ENCODE measurements at places on chromosomes 11 and 22. TPM values are rescaled to one million over a fixed set of nuclear protein-coding genes. Genes with fewer than 3 reads are reported as not detected.

GRCh38 chr11:18749681-18750319 lies 23.8 kb upstream of the IGSF22 start:
- DNase-seq: no peak
- H3K27me3 ChIP-seq: no peaks in the 10 kb centered on the region
- no peak overlapping the region for H3K27ac ChIP-seq
- no peak overlapping the region for H3K4me3 ChIP-seq
- no peaks in the 10 kb centered on the region for H3K36me3 ChIP-seq

STIP1 gene
- 68.8 TPM for total RNA-seq

- DNase-seq: peak; percentile 8
- no peak overlapping the region for H3K4me3 ChIP-seq
- no peak overlapping the region for H3K27ac ChIP-seq
- H3K36me3 ChIP-seq: no peaks in the 10 kb centered on the region
Observed at GRCh38 chr11:15800111-15800800, 556.1 kb downstream of the SOX6 start.

GRCh38 chr22:20673295-20674195 lies 100.4 kb upstream of the SERPIND1 start:
- H3K36me3 ChIP-seq: no peaks in the 10 kb centered on the region
- peaks cover 4% of the 10 kb centered on the region for H3K27me3 ChIP-seq
- DNase-seq: no peak
- no peak overlapping the region for H3K4me3 ChIP-seq

NXPE2 gene
- total RNA-seq: not detected

DNA sequence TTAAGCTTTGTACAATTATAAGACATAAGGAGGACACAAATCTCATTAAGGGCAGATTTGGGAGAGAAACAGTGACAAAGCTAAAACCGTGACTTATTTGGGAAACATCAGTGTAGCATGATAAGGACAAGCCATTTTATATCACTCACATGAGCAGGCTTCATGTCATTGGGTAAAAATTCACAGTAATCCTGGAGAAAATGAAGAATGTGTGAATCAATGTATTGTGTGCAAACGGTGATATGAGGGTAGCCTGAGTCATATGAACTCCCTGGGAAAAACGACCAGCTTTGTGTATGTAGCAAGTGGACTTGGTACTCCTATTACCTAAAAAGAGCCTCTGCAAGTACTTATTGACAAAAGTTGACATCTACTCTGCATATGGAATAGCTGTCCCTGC lies 6.0 kb upstream of the TRIM34 start:
- H3K4me1 ChIP-seq: peaks cover 4% of the 10 kb centered on the region
- H3K36me3 ChIP-seq: no peaks in the 10 kb centered on the region
- H3K27me3 ChIP-seq: no peaks in the 10 kb centered on the region
- no peak overlapping the region for H3K4me3 ChIP-seq
- no peak overlapping the region for H3K27ac ChIP-seq

DNA sequence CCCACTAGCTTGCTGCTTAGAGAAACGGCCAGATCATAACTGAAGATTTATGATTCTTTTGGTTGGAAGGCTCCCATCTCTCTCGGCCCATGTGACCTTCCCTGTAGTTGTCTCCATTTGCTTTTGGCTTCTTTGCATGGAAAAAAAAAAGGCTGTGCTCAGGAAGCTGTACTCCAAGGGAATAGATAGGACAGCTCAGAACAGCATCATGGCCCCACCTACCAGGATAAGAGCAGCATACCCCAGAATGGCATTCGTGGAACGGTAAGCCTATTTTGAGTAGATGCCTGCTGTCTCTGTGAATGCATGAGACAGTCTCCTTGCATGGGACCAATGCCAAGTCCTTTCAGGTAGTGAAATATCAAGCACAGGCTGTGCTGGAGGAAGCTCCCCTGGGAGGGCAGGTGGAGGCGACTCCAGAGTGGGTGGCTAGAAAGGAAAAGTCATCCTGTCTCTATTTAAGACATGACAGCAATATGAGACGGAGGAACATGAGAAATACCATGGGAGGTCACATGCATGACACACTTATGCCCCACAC lies 94.1 kb upstream of the AMOTL1 start:
- H3K4me1 ChIP-seq: no peaks in the 10 kb centered on the region
- no peak overlapping the region for H3K4me3 ChIP-seq
- no peaks in the 10 kb centered on the region for H3K36me3 ChIP-seq
- DNase-seq: no peak
- no peak overlapping the region for H3K27ac ChIP-seq
- H3K27me3 ChIP-seq: no peaks in the 10 kb centered on the region

DNA sequence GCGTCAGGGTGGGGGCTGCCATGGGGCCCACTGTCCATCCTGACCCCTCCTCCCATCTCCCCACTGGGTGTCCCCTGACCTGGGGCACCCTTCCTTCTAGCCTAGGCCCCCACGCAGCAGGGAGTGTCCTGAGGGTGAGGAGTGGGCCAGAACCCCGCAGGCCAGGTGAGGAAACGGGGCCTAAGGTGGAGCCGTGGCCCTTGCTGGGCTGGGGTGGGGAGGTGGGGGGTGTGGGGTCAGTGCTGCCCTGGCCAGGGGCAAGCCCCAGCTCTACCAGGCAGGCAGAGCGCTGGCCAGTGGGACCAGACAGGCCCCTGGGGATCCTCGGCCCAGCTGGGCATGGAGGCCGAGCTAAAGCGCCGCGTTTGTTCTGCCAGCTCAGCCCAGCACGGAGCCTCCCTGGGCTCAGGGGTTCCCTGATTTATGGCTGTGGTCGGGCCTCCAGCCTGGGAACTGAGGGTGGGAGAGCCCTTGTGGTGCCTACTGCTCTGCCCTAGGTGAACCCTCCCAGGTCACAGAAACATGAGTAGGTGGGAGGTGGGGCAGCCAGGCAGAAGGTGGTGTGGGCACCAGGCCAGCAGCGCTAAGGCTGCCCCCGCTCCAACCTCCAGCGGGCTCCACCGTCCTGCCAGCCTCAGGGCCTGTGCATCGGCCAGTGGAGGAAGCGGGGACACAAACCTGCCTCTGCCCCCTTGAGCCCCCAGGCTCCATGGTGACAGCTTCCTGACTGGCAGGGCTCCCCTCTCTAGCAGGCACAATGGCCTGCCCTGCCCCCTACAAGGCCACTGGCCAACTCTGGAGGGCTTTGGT lies 22.4 kb downstream of the TRMU start:
- H3K4me3 ChIP-seq: no peak overlapping the region
- H3K4me1 ChIP-seq: no peaks in the 10 kb centered on the region
- H3K27me3 ChIP-seq: no peaks in the 10 kb centered on the region

TRIM49D2 gene
- total RNA-seq: not detected

- H3K4me1 ChIP-seq: no peaks in the 10 kb centered on the region
- no peak overlapping the region for H3K27ac ChIP-seq
- DNase-seq: no peak
- no peaks in the 10 kb centered on the region for H3K36me3 ChIP-seq
Observed at GRCh38 chr11:19759389-19759788, 46.8 kb downstream of the NAV2 start.

CRYBB1 gene
- total RNA-seq: not detected

GRCh38 chr11:126293726-126294125 lies 10.1 kb upstream of the DCPS start:
- no peak overlapping the region for H3K4me3 ChIP-seq
- H3K36me3 ChIP-seq: peaks cover 50% of the 10 kb centered on the region
- H3K27me3 ChIP-seq: no peaks in the 10 kb centered on the region
- no peak for DNase-seq
- no peak overlapping the region for H3K27ac ChIP-seq
- H3K4me1 ChIP-seq: no peaks in the 10 kb centered on the region

GPR83 gene
- total RNA-seq: 0.05 TPM

DNA sequence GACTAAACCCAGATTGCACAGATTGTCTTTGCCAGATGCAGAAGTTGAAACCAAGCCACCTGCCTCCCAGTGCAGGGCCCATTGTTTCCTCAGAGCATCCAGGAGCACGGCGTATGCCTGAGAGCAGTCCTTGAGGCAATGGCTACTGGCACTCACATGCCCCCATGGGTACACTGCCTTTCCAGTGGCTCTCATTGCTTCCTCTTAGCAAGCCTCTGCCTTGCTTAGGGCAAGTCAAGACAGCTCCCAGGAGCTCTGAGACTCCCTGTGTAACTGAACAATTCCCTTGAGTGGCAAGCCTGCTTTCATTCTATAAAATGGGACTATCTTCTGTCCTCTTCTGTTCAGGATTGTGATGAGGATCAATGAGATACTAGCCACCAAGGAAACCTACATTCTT lies 4.1 kb downstream of the SYTL2 start:
- peaks cover 26% of the 10 kb centered on the region for H3K4me1 ChIP-seq
- H3K27me3 ChIP-seq: no peaks in the 10 kb centered on the region
- H3K4me3 ChIP-seq: no peak overlapping the region
- DNase-seq: no peak
- no peaks in the 10 kb centered on the region for H3K36me3 ChIP-seq

MYOD1 gene
- total RNA-seq: not detected

DNA sequence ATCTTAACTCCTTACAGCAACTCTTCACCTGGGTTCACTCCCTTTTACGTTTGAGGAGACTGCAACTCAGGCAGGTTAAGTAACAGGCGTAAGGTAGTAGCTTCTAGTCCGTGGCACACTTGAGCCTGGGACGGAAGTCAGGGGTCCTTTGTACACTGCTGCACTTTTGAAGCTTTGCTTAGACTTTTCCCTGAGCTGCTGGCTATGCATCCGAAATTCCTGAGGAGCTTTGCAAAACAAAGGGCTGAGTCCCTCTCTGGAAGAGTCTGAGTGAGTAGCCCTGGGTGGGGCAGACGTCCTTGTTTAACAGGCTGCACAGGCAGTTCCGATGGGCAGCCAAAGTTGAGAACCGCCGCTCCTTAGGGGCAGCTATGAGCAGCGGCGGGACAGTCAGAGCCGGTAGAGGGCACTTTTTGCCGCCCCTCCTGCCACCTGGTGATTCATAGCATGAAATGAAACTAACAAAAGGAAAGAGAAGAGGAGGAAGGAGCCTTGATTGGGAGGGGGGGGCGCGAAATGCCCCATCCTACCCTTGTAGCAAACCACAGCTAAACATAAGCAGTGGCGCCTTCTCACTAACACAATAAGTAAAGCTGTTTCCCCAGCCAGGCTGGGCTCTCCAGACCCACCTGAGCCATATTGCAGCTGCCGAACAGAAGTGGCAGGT lies 1.4 kb downstream of the TMEM109 start:
- H3K4me1 ChIP-seq: peaks cover 45% of the 10 kb centered on the region
- peaks cover 7% of the 10 kb centered on the region for H3K36me3 ChIP-seq
- peak overlapping the region; percentile 94 for H3K4me3 ChIP-seq
- peak overlapping the region; percentile 94 for H3K27ac ChIP-seq

- no peaks in the 10 kb centered on the region for H3K4me1 ChIP-seq
- no peak for DNase-seq
Observed at GRCh38 chr22:26404851-26405421, 24.1 kb upstream of the ASPHD2 start.

GRCh38 chr11:102240502-102240901 lies 76.8 kb upstream of the BIRC3 start:
- no peak overlapping the region for H3K27ac ChIP-seq
- H3K36me3 ChIP-seq: no peaks in the 10 kb centered on the region
- no peak for DNase-seq
- no peaks in the 10 kb centered on the region for H3K4me1 ChIP-seq
- H3K4me3 ChIP-seq: no peak overlapping the region

DNA sequence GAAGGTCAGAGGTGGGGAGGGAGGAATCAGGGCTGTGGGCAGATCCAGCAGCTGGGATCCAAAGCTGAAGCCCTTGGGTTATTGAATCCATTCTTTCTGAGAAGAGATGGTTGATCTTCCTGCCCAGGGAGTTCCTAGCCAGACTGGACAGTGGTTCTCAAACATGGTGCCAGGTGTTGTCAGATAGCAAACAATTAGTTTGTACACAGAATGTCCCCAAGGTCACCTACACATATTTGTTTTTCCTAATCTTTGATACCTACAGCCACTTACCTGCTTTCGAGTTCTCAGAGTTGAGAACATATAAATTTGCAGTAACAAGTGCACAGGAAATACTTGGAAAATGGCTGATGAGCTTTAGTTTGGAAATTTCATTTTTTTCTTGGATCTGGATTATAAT lies 54.5 kb downstream of the BMAL1 start:
- no peak overlapping the region for H3K4me3 ChIP-seq
- no peaks in the 10 kb centered on the region for H3K27me3 ChIP-seq
- no peaks in the 10 kb centered on the region for H3K4me1 ChIP-seq
- no peak overlapping the region for H3K27ac ChIP-seq

OR52E8 gene
- total RNA-seq: not detected

JHY gene
- total RNA-seq: 4.1 TPM

GRCh38 chr22:17228725-17229126 lies 9.5 kb upstream of the ADA2 start:
- H3K27ac ChIP-seq: no peak overlapping the region
- H3K36me3 ChIP-seq: no peaks in the 10 kb centered on the region
- H3K4me3 ChIP-seq: no peak overlapping the region
- no peaks in the 10 kb centered on the region for H3K4me1 ChIP-seq

TTC9C gene
- 13.3 TPM for total RNA-seq

DNA sequence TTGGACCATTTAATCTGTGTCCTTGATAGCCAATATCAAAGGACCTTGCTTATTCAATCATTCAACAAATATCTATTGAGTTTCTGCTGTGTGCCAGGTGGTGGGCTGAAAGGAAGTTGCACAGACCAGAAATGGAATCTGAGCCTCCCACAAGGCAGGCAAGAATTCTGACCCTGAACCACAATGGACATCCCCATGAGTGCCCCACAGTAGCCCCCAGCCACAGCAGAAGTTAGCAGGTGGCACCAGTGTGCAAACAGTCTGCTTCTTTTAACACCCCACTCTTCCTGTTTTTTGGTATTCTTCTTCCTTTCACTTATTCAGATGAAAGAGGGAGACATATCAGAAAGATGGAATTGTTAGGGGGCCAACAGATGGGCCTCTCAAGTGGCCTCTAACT lies 12.2 kb upstream of the SERPING1 start:
- no peaks in the 10 kb centered on the region for H3K4me1 ChIP-seq
- H3K36me3 ChIP-seq: no peaks in the 10 kb centered on the region
- DNase-seq: no peak
- no peaks in the 10 kb centered on the region for H3K27me3 ChIP-seq
- no peak overlapping the region for H3K4me3 ChIP-seq

DNA sequence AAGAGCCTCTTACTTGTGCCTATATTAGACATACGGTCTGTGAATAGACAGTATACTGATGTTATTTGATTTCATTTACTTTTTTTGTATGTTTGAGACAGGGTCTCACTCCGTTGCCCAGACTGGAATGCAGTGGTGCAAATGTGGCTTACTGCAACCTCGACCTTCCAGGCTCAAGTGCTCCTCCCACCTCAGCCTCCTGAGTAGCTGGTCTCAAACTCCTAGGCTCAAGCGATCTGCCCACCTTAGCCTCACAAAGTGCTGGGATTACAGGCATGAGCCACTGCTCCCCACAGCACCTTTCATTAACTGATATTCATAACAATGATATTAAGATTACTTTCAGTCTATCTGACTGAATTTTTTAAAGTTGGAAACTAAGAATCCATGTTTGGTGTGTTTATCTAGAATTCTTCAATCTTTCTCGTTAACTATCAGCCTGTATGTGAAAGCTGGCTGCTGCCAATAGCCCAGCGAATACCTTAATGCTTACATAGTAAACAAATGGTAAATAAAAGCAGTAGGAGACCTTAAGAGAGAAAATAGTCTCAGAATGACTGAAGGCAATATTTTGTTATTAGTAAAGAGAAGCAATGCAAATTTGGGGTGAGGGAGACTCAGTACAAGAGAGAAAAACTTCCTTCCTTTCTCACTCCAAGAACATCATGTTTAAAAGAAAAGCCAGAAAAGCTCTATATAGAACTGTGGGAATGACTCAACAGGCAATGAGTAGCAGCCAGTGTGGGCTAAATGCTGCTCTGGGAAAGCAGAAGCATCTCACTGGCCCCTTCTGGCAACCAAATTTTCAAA lies 101.9 kb downstream of the MRTFA start:
- peak overlapping the region; percentile 53 for H3K4me3 ChIP-seq
- peak overlapping the region; percentile 64 for H3K27ac ChIP-seq
- no peaks in the 10 kb centered on the region for H3K27me3 ChIP-seq

IGLL5 gene
- total RNA-seq: 16.0 TPM

Measured in naive thymus-derived CD4-positive, alpha-beta T cell (primary cell).